K562 (cell line): ENCODE measurements at places on chromosomes 6 and 20. TPM values are rescaled to one million over a fixed set of nuclear protein-coding genes. Genes with fewer than 3 reads are reported as not detected.

DNA sequence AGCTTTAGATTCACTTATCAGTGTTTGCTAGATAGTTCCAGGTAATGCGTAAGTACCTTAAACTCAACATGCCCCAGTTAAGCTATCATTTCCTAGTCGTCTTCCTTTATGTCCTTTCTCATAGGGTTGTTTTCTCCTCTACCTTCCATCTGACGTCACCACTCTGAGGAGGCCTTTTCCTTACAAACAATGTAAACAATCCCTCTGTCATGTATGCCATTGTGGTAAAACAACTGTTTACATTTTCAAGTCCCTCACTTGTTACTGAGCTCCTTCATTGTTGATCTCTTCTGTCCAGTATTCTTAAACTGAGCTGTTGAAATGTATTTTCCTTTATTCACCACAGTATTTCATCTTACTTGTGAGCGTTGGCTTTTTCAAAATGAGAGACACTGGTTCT, 45.4 kb upstream of the PLCG1 start:
- H3K27me3 ChIP-seq: no peaks in the 10 kb centered on the region
- DNase-seq: no peak
- H3K4me3 ChIP-seq: no peak overlapping the region
- 0 out of 2 replicates have a peak, but pooled peaks cover 3% of the 10 kb centered on the region for H3K4me1 ChIP-seq

Gene KCNG1
- total RNA-seq: 0.76 and 1.5 TPM in 2 replicates

GRCh38 chr6:35719404-35719829, 17.4 kb upstream of the ARMC12 start:
- H3K4me1 ChIP-seq: peaks cover 22% of the 10 kb centered on the region; the same call in 2 of the 3 replicates
- no peak overlapping the region for H3K4me3 ChIP-seq
- H3K36me3 ChIP-seq: no peaks in the 10 kb centered on the region
- no peaks in the 10 kb centered on the region for H3K27me3 ChIP-seq

Gene GTF3C6
- total RNA-seq: 94.0 and 96.2 TPM in 2 replicates

Gene C6orf132
- 0.22 and 0.35 TPM in 2 replicates for total RNA-seq

- DNase-seq: no peak
- no peak overlapping the region for H3K27ac ChIP-seq
- H3K36me3 ChIP-seq: no peaks in the 10 kb centered on the region
- H3K27me3 ChIP-seq: no peaks in the 10 kb centered on the region
Measured at GRCh38 chr20:12166053-12166717, 248.5 kb downstream of the BTBD3 start.

Gene SIM1
- total RNA-seq: not detected in 2 replicates

DNA sequence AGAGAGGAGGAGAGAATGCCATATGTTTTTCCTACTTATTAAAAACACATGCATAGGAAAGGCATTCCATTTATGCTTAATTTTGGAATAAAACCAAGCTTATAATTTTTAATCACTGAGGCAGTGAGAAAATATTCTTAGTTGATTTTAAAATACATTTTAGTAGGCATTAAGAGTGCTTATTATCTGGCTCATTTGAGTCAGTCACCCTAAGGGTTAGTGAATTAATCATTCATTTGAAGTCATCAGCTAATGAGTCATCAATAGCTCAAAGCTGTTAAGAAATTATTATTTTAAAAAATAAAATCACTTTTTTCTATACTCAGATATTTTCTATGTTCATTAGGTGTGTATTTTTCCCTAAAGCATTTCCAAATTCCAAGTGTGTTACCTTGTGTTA, 81.6 kb downstream of the TMEM200A start:
- H3K27ac ChIP-seq: no peak overlapping the region
- no peaks in the 10 kb centered on the region for H3K36me3 ChIP-seq
- H3K4me3 ChIP-seq: no peak overlapping the region
- no peaks in the 10 kb centered on the region for H3K4me1 ChIP-seq
